ENCODE measurements at places on chromosomes 6 and 20.

DNA sequence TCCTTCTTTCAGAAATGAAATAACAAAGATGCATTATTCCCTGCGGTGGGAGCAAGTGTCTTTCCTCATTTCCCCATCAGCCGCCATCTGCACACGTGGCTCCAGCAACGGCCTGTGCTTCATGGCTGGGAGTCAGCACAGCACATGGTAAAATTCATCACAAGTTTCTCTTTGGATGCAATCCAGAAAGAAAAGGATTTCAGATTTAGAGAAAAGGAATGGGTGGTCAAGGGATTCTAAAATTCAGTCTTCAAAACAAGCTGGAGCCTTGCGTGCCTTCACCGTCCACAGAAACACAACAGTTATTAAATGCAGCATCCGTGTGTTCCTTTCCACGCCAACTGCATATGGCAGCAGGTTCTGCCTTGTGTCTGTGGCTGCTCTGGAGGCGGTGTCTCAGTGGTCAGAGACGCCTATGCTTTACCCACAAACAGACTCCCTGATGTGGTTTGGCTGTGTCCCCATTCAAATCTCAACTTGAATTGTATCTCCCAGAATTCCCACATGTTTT, 107.6 kb downstream of the THBS2 start:
- no peak for DNase-seq

- DNase-seq = no peak
Observed at GRCh38 chr6:158782432-158783166, 36.6 kb downstream of the EZR start.

DNA sequence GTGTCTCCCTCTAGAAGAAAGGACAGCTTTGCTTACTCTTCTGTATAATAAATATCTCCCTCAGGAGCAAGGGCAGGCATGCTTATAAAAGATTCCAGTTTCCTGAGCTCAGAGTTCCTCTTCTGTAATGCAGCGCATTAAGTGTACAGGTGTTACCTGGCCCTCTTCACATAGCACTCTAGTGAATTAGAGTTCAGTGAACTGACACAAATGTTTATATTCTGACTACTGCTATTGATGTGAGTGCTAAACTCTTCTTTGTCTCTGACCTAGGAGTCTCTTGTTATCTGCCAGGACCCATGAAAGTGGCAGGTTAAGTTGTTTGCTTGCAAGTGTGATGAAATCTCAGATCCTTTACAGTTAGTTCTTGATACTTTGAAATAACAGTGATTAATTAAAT, 33.5 kb downstream of the CYB5R4 start:
- no peak for DNase-seq

- no peak for DNase-seq
Observed at GRCh38 chr6:48641544-48641943, 530.5 kb upstream of the PTCHD4 start.

GRCh38 chr6:100677240-100677639, 203.9 kb downstream of the ASCC3 start:
- DNase-seq = no peak

DNA sequence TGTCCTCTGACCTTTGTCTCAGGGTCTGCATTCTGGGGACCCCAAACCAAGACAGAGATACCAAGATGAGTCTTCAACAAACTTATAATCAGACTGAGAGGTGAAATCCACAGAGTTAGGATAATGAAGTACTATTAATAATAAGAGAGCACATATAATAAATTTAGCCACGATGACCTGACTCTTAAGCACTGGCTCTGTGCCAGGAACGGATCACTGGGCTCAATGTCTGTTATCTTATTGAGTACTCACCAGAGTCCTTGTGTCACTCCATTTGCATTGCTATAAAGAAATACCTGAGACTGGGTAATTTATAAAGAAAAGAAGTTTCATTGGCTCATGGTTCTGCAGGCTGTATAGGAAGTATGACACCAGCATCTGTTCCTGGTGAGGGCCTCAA, 18.9 kb upstream of the ITPR3 start:
- no peak for DNase-seq

DNA sequence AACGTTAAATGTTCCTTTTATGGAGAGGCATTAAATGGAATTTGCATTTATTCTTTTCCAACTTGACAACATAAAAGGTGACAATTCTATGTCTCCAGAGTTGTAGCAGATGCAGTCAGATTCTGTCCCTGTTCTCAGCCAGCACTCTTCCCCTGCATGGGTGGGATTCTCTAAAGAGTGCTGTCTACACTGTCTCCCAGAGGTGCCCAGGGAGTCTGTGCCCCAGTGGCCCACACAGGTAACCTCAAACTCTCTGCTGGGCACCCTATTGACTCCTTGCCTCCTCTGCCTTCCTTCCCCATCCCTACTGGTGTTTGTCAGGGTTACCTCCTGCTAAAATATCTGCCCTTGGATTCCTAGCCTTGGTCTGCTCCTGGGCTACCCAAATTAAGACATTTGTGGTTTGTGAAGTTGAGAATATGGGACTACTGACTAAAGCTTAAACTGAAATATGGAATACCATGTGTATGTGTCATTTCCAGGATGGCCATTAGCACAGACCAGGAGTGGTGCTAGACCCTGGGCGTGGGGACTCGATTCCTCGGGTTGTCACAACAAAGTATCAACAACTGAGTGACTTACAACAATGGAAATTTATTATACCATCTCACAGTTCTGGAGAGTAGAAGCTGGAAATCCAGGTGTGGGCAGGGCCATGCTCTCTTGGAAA, 284.7 kb downstream of the CDH26 start:
- DNase-seq = no peak

DNA sequence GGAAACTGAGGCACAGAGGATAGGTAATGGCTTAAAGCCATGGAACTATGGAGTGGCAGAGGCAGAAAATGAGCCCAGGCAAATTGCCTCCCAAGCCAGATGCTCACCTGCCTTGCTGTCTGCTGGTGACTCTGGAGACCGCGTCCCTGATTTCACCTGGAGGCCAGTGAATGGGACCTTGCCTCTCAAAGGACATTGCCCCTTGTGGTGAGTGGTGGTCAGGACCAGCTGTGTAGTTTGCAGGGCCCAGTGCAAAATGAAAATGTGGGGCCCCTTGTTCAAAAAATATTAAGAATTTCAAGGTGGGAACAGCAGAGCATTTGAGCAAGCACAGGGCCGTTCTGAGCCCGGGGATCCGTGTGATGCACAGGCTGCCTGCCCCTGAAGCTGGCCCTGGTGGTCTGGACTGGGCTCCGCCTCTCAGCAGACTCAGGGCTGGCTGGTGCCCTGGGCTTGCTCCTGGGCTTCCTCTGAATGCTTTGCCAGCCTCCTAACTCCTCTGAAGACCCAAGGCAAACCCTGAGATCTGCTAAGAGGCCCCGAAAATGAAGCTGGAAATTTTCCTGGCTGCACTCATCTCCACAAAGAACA, 19.8 kb upstream of the KCNG1 start:
- no peak for DNase-seq

GRCh38 chr6:156634048-156634447, 143.1 kb upstream of the ARID1B start:
- no peak for DNase-seq

- DNase-seq = no peak
Observed at GRCh38 chr20:25397821-25398220, 7.2 kb upstream of the ABHD12 start.
